ENCODE measurements at places on chromosomes 6 and 20. TPM values are rescaled to one million over a fixed set of nuclear protein-coding genes. Genes with fewer than 3 reads are reported as not detected.

The RAB44 gene
- 0.26 TPM for total RNA-seq

- DNase-seq: no peak
These were observed 149.0 kb downstream of the FUT9 start for GRCh38 chr6:96164802-96165201.

The BEND6 gene
- total RNA-seq: not detected

DNA sequence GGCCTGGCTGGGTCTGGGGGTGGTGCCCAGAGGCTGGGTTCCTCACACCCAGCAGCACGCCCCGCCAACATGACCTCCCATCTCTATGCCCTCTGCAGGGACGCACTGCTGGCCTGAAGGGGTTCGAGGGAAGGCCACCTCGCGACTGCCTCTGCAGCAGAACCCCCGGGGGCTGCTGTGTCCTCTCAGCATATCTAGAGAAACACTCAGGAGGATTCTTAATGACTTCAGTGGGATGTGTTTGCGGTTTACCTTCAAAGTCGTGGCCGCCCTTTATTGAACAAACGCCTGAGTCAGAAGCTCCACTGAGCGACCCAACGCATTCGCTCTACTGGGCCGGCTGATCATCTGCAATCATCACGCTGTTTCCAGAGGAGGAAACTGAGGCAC, 54.8 kb upstream of the GATA5 start:
- no peak for DNase-seq

The KCNQ2 gene
- 3.0 TPM for total RNA-seq

DNA sequence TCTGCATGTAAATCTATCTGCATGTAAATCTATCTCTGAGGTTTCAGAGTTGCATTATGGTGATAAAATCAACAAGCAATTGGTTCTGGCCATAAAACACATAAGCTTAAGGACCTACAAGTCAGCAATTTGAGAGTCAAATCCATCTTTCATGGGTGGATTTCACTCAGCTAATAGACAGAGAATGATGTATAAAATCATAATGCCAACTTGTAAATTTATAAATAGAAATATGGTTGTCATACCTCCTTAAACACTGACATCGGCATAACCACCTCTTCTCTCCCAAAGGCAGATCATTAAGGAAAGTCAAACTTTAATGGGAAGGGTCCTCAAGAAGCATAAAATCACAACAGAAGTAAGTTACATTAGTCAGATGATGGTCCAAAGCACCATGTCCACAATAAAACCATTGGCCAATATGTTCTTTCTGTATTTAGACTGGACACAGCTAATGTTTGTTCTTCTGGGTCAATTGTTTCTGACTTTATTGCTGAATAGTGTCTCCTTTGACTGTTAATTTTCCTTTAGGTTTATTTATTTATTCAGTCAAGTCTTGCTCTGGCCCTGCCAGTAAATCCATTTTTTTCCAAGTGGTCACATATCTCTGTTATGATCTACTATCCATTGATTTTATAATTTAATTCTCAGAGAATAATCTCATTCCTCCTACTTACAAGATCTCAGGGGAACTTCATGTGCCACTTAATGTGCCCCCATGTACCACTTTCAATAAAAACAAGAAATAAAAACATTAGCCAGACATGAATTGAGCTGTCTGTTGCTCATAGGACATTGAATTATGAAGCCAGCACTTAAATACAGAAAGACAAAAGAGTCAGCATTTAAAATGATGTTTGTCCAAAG, 382.9 kb upstream of the IRAK1BP1 start:
- no peak for DNase-seq

DNA sequence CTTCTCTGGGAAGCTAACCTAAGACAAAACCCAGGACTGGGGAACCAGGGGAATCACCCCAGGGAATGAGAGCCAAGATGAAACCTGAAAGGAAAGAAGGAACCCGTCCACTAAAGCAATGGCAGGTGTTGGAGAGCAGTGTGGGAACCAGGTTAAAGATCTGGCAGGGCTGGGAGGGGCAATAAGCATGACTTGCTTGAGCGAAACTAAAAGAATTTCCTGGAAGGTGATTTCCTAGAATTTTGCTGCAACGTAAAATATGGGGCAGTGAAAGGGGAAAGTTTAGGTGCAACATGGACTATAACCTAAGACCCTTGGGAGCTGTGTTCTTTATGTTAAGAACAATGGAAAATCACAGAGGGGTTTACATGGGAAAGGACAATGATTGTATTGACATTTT, 126.2 kb upstream of the SSTR4 start:
- no peak for DNase-seq

The ABCF1 gene
- 27.0 TPM for total RNA-seq

The FILIP1 gene
- 6.5 TPM for total RNA-seq

- no peak for DNase-seq
These were observed 1.3 kb upstream of the MYBL2 start for GRCh38 chr20:43665466-43666176.

- no peak for DNase-seq
These were observed 4.1 kb upstream of the FAM135A start for GRCh38 chr6:70409216-70409615.

The GABRR2 gene
- 1.3 TPM for total RNA-seq

DNA sequence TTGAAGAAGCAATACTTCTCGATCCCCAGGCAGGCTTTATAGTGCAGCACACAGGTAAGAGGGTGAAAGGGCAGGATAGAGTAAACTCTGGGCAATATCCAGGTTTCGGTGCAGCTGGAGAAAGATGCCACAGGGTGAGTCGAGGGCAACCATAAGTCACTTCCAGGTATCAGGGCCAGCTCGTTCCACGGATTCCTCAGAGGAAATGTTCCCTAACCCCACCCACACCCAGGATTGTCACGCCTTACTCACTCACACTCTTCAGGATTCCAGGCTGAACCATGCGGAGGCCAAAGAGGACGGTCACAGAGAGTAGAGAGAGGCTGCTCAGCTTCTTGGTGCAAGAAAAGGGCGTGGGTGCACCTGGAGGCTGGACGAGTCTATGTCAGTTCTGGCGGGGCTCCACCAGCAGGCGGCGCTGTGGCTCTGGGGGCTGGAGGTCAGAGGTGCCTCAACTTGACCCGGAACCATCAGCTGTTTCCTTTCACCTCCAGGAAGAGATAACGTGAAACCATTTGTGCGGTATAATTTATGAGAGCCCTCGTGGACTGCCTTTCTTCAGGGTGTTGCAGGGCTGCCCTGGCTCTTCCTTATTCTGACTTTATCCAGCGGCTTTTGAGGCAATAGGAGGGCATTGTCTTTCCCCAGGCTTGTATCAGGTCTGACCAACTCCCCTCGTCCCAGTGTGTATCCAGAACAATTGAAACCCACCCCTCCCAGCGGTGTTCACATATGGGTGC, 14.5 kb upstream of the WFDC12 start:
- peak; percentile 64 for DNase-seq

The CRISP3 gene
- total RNA-seq: 6.0 TPM

DNA sequence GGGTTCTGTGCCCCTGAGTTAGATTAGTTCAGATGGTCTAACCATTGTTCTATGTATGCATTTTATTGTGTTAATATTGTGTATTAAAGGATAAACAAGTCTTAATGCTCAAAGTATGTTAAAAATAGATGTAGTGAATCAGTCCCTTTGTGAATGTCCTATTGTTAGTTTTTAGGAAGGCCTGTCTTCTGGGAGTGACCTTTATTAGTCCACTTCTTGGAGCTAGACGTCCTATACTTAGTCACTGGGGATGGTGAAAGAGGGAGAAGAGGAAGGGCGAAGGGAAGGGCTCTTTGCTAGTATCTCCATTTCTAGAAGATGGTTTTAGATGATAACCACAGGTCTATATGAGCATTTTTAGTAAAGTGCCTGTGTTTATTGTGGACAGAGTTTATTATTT, 12.3 kb upstream of the HMGN4 start:
- no peak for DNase-seq

DNA sequence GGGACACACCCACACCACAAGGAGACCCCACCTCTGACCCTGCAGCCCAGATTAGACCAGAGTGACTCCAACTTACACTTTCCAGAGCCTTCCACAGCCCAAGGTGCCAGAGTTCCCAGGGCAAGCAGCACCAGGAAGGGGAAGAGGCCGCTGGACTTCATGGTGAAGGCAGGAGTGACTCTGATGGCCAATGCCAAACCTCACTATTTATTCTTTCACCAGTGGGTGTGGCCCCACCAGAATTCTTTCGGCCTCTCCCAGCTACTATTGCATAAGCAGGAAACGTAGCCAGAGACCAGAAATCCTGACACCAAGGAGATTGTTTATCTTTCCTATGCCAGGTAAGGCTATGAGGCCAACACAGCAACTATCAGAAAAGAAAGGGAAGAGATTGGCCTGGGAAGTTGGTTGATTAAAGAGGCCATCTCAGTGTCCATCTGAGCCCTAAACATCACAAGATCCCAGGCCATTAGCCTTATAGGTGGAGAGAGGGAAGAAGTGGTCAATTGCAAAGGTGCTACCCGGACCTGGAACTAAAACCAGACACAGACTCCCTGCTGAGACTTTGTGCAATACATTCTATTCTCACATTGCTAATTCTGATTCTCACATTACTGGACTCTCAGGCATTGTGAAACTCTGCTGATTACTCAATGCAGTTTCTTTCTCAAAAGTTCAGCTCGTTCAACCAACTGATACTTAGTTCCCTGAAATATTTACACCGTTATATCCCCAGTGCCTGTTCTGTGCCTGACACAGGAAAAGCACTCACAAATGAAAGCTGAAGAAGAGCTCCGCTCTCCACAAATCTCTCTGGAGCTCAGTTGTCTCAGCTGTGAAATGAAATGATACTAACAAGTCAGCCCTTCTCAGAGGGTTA, at the start of gene SLPI:
TSS of gene SLPI (minus strand) at position 182 of the 880 bp plus-strand sequence. CDS start at position 161, 21 bp downstream.
- DNase-seq: peak; percentile 73

GRCh38 chr6:9851541-9852380, 563.1 kb downstream of the TFAP2A start:
- DNase-seq: no peak

The FLRT3 gene
- total RNA-seq: 21.1 TPM

- no peak for DNase-seq
These were observed 64.5 kb downstream of the ZDHHC14 start for GRCh38 chr6:157445277-157446009.

DNA sequence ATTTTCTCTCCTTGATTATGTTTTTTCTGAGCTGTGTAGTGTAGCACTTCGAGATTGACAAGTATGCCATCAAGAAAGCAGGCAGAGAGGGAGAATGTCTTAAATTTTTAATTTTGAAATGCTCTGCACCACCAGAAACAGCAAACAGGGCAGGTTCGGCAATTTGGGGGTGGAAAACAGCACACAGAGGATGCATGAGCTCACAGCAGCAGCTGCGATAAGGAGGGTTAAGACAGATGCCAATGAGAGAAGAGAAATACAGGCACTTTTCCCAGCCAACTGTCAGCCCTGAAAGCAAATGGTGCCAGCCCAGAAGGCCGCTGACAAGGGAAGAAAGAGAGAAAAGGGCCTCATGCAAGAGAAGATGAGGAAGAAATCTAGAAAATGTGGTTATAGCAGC, 15.1 kb upstream of the SNRPB2 start:
- no peak for DNase-seq

- DNase-seq: peak; percentile 23
These were observed 499 bp downstream of the TTI1 start for GRCh38 chr20:38032585-38033329.

GRCh38 chr6:89098461-89098860, 17.9 kb downstream of the PNRC1 start:
- DNase-seq: no peak

- DNase-seq: no peak
These were observed 196.8 kb downstream of the ADGB start for GRCh38 chr6:146795479-146796133.

DNA sequence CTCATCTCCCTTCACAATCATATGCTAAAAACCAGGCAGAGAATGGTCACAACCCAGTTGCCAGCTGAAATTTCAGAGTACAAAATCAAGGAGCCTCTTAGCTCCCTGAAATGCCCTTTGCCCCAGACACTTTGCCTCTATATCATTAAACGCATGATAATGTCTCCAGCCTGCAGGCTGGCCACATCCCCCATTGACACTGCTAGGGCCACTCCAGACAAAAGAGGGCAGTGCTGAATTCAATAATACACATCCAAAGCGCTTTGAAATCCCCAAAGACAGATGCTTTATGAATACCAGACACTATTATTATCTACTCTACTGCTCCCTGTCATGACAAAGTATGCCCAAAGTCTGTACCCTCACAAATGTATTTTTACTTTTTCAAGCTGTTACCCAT, 348.3 kb upstream of the POU3F2 start:
- DNase-seq: no peak

- no peak for DNase-seq
These were observed 5.2 kb upstream of the CST5 start for GRCh38 chr20:23884771-23885162.

GRCh38 chr20:40571639-40572038, 117.4 kb downstream of the MAFB start:
- peak; percentile 46 for DNase-seq

The IER3 gene
- 46.4 TPM for total RNA-seq

The SLC52A3 gene
- total RNA-seq: 1.3 TPM

DNA sequence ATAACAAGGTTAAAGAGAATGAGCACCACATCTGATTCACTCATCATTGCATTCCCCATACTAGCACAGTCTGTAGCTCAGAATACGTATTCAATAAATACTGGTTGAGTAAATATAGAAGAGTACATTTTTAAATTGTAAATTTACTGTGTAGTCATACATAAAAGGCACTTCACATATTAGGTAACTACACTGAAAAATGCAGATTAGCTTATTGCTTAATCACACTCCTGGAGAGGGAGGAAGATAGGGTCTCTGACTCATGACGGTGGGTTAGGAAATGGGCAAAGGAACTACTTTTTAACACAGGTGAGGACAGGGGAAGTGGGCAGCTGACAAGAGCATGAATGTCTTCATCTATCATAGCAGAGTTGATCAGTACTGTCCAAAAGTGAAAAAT, 133.2 kb downstream of the TBC1D32 start:
- DNase-seq: no peak

The PDE7B gene
- 1.0 TPM for total RNA-seq

GRCh38 chr6:91083211-91083610, 496.3 kb upstream of the MAP3K7 start:
- DNase-seq: no peak

DNA sequence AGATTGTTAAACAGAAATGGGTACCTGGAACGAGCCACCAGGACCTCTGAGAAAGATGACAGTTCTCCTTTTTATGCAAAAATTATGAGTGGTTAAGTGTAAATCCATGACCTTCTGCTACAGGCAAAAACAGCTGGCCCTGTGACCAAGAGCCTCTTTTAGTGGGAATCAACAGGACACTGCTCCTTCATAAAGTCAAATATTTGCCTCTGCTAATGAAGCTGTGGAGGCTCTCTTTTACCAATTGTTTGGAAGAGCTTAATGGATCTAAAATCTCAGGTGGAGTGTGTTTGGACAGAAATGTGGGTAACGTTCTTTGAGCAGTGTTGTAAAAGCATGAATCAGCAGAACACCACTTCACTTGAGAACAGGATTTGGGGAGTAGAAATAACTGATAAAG, 117.5 kb upstream of the PCSK2 start:
- DNase-seq: no peak
